ENCODE measurements at places on chromosomes 12 and 14.

GRCh38 chr12:128938886-128939285, 85.6 kb downstream of the GLT1D1 start:
- DNase-seq = no peak

- DNase-seq = no peak
Measured at GRCh38 chr14:75609606-75610475, 31.4 kb downstream of the FLVCR2 start.

DNA sequence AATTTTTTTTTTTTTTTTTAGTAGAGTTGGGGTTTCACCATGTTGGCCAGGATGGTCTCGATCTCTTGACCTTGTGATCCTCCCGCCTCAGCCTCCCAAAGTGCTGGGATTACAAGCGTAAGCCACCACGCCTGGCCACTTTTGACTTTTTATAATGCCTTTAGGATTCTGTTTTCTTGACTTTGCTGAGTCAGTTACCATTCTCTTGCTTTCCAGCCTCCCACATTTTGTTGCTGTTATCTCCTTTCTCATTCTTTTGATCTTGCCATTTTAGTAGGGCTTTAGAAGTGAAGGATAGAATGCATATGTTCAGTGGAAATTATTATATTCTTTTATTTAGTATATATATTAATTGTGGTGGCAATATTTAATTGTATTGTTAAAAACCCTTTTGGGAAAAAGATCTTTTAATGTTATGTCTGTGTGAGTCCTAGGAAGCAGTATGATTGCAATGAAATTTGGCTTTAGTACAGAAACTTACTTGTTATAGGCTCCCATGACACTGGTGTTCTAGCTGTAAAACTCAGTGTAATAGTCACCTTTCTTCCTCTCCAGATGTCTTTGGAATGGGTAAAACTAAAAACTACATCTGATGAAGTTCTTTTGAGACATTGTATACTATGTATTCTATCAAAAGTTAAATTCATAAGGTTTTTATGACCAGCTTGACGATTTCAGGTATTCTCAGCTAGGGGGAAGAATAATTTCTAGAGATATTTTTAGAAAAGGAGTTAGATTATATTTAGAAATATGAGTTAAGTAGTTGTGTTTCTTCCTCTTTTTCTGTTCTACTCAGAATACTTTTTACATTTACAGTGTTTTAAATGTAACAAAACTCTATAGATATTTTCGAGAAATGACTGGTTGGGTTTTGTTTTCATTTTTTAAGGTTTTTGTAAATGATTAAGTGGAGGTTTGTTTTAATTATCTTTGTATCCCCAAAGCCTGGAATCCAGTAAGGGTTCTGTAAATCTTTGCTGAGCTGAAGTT, 74.7 kb downstream of the APAF1 start:
- DNase-seq = no peak

GRCh38 chr12:69884386-69884785, 59.4 kb downstream of the MYRFL start:
- no peak for DNase-seq

DNA sequence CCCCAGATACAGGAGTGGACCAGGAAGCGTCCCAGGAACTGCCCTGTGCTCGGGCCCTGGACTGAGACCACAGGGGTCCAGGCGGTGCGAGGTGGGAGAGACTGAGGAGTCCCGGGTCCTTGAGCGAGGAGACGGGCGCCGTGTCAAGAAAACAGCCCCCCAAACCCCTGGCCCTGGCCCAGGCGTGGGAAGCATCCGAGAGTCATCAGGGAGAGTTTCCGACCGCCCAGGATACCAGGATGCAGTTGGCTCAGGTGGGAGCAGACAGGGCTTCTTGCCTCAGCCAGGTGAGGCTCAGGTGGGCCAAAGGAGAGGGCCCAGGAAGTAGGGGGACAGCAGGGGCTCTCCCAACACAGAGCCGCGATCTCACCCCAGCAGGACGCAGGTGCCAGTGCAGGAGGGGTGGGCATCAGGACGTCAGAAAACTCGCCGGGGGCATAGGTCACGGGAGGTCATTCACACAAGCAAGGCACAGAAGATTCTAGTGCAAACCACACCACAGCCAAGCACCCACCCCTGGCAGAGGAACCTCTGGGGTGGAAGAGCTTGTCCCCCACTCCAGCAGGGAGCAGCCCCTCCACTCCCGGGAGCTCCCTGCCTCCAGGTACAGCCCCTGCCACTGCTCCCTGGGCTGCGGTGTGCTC, 102.5 kb upstream of the EIF5 start:
- DNase-seq = no peak

DNA sequence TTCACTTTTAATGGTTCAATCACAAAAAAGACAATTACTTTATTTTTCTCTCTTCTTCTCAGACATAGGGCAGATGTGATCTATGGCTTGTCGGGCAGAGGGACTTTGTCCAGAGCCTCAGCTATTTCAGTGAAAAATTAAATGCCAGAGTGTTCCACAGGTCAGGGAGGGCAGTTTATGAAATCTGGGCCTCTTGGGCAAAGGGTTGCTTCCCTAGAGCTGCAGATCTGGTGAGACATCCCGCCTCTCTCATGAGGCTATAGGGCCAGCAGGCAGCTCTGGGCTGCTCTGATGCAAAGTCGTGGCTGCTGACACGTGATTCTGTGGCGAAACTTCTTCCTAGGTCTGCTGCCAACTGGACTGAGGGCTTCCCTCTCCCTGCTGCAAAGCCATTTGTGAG, 6.0 kb downstream of the CLMN start:
- DNase-seq = no peak

DNA sequence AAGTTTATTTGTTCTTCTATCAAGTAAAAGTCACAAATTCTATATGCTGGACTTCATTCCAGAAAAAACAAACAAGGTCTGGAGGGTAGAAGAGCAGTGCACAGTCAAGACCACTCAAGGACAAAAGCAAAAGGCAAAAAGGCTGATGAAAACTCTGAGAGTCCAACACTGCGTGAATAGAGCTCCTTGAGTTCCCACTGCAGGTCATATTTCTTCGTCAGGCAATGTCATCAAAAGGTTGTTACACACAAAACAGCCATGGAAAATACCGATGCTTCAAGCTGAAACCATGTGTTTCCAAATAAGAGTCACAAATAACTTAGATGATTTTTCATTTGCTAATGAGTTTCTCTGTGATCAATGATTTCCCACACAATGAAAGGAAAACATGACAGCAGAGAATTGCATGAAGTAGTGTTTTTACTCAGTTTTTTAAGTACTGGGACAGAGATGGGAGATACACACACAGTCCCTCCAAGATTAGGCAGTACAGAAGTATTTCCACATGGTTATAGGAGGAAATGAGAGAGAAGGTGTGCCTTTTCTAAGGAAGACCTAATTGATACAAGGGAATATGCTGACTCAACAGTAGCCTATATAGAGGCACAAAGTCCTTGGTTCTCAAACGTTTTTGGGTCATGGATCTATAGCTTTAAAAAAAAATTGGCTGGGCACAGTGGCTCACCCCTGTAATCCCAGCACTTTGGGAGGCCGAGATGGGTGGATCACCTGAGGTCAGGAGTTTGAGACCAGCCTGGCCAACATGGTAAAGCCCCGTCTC, 177.7 kb downstream of the MED13L start:
- no peak for DNase-seq

DNA sequence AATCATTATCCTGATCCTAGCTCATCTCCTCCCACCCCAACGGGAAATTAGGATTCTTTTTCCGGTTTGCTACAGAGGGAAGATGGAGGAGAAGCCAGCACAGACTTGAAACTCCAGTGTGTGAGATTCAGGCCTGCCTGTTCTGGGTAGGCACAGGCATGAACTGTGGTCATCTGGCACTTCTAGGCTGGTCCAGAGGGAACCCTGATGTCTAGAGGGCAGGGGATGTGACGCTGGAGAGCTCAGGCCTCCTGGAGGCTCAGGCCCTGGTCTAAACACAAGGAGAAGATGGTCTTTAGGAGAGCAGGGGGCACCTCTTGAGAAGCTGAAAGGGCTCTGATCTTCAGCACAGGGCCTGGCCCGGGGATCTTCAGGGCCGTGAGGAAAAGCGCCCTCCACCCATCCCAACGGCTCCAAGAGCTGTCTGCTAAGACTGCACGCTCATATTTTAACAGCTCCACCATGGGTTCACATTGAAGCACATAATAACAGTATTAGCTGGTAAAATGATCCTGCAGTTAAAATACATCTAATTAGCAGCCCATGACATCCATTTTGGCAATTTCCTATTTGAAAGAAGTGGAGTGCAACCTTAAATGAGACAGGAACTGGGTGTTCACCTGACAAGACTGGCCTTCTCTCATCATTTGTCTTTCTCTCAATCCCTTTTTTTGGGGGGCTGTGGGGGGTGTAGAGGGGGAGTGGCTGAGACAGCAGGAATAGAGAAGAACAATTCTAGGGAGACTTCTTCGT, 35.4 kb downstream of the BCL11B start:
- no peak for DNase-seq

DNA sequence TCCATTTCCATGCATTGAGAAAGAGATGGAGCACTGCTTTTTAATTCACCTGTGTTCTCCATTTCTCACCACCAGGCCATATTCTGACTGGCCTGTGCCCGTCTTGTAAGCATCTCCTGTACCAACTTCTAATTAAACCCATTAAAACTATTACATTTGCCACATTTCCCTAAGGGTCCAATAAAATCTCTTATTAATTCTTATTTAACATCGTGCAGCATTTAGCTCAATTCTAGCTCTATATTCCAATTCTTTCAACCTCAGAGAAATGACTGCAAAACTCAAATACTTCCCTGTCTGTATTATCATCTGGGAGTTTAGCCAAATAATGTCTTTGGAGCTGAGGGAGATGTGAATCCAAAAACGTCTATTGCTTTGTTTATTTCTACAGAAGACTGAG, 495.4 kb upstream of the TMEM132C start:
- DNase-seq = no peak

Measured in activated CD4-positive, alpha-beta T cell treated with anti-CD3 and anti-CD28 coated beads for 4 hours (primary cell).